ENCODE measurements at places on chromosomes 11 and 22.

DNA sequence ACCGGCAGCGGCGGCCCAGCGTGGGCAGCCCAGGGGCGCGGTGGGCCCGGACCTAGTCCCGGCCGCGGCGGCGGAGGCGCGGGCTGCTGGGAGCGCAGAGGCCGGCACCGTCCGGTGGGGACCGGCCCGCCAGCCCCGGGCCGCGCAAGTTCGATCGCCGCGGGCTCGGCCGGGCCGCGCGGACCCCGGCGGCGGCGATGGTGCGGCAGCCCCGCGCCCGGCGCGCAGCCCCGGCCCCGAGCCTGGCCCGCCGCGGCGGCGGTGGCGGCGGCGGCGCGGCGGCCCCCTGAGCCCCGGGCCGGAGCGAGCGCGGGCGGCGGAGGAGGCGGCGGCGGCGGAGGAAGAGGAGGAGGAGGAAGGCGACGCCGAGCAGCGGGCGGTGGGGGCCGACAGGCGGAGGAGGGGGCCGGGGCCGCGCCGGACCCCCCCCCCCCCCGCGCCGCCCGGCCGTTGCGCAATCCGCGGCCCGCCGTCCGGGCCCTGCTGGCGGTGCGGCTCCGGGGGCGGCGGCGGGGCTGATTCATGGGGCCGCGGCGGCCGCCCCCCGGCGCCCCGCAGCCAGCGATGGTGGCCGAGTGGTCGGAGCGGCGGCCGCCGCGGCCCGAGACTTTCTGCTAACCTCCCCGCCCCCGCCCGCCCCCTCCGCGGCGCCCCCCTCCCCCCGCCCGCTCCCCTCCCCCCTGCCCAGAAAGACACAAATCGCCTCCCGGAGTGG lies 1251.9 kb downstream of the BRD1 start:
- DNase-seq = no peak

DNA sequence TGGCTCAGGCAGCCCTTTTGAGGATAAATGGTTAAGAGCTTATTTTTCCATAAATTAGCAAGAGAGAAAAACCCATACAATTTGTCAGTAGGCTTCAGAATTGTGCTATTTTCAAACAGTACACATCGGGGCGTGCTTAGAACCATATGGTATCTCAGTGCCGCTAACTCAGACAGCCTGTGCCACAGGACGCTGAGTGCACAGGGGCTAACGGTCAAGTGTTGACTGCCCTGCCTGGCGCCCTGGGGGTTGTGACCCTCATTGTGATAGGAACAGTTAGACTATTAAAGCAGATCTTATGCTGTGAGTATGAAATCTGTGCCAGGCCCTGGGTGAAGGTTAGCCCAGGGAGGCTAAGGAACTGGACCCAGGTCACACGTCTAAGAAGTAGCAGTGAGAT lies 1519.7 kb downstream of the BRD1 start:
- no peak for DNase-seq

- DNase-seq = no peak
Measured at GRCh38 chr11:88206751-88207150, 31.5 kb upstream of the RAB38 start.

- DNase-seq = no peak
Measured at GRCh38 chr11:74520927-74521665, 27.6 kb upstream of the LIPT2 start.

Measured in cardiac fibroblast (primary cell).